ENCODE measurements at places on chromosomes 13 and 19.

DNA sequence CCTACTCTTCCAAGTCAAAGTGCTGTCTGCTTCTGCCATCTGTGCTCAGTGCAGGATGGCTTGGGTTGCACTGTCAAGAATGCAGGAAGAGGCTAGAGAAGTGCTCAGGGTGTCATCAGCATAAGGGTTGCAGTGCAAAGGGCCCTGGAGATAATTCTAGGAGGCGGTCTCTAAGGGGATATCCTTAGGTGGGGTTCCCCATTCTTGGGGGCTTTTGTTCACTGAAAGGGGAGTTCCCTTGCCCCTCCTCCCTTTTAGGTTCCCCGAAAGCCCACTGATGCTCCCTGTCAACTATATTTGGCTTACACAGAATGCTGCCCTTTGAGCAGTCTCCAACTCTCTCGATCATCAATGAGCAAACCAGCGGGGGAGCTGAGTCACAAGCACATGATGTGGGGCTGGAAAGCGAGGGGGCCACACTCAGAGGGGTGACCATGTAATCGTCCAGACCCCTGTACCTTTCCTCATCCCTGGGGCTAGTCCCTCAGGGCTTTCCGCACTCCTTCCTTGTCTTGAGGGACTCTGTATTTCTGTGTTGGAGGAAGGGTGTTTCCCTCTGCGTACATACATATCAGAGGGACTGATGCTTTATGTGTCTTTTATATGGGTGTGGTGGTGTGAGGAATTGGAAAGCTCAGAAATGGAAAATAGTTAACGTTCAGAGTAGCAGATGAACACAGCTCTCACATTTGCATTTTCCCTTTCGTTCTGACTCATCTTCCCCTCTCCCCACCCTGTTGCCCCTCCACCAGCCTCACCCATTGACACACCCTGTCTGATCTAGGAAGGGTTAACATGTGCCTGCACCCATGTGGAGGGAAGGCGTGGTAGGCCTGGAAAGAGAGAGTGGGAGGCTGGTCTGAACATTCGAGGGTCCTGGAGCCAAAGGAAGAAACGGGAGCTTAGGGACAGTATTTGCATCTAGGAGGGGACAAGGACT is 6.7 kb downstream of the ZBTB32 start:
- DNase-seq, result no peak

- DNase-seq, result no peak
These were observed 57.2 kb downstream of the SOX1 start for GRCh38 chr13:112124141-112124540.

DNA sequence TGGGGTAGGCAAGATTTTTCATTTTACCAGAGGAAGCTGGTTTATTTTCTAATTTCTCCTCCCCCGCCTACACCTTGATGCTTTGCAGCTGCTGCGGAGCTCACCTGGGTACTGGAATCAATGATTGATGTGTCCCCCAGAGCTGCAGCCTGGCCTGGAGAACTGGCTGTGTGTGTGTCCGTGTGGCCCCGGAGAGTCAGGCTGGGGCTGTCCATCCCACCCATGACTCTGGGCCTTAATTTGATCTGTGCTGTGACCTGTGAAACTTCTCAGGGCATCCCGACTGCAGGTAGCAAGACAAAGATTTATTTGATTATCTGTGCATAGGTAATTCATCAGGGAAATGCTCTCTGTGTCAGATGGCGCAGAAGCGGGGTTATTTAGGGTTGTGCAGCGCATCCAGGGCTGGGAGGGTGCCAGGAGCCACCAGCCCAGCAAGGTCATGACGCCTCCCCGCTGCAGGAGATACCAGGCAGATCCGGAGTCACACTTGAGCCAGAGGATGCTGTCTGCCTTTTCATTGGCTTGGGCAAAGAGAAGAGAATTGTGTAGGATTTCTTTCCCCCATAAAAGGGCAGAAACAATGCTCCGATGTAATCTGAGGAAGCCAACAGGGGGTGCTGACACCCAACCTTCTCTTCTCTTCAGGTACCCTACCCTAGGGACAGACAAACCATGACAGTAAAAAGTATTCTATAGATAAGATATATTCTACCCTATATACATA is 346.6 kb downstream of the TSHZ3 start:
- no peak for DNase-seq

- DNase-seq, result no peak
These were observed 185.2 kb downstream of the KLF12 start for GRCh38 chr13:73948848-73949529.

DNA sequence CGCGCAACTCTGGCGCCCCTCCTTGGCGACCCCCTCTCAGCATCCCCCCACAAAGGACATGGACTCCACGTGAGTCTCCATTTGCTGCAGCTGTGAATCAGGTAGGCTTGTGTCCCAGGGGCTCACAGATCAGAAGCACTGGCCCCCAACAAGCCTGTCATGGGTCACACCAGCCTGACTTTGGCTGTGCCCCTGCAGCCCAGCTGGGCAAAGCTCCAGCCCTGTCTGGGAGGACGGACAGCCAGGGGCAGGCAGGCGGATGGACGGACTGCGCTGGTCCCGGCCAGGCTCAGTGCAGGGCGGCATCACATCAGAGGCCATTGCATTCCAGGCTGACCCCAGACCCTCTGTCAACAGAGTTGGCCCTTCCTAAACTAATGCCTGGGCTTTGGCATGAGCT is 28.4 kb upstream of the ISYNA1 start:
- no peak for DNase-seq

DNA sequence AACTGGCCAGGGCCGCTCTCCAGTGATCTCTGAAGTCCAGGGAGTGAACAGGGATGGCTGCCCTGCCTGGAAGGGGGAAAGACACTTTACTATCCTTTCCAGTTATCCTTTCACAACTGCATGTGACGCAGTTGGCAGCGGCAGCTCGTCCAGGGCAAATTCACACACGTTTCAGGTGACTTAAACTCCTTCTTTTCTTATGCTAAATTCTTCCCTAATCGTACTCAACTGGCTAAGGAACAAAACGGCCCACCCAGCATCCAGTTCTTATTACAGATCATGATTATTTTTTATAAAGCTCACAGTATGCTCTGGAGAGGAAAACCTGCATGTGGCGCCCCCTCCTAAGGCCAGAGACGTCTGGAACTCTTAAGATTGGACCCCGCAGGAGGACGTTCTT is 767.1 kb downstream of the UQCRFS1 start:
- no peak for DNase-seq

DNA sequence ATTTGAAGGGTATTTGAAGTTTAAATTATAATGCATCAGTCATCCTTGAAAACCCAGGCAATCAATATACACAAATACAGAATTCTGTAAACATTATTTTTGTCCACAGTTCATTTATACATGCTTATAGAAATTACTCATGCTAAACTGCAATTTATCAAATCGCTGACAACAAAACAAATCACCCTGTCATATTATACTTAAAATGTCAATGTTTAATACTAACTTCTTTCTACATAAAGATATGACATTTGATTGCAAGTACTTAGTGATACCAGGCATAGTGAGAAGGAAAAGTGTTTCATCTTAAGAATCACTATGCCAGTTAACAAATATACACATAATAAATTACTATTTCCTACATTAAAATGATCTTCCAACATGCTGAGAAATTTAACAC is 232.0 kb downstream of the PCDH20 start:
- DNase-seq, result no peak

GRCh38 chr19:47176627-47177090 is 46.0 kb downstream of the SAE1 start:
- no peak for DNase-seq

- no peak for DNase-seq
These were observed 55.2 kb downstream of the MIPEP start for GRCh38 chr13:23833733-23834611.

DNA sequence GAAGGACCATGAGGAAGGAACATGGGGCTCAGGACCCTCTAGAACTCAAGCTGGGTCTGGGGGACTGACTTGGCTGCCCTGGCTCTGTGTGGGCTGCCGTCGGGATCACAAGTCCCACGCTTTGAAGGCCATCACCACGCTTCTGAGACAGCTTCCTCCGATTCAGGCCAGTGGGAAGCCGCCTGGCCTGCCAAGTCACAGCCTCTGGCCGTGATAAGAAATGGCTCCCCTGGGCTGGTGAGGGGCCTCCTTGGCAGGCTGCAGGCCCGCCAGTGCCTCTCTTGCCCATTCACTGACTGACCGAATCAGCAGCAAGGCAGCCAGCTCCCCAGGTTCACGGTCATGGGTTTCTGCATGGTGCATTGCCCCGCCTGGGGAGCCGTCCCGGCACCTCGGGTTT is 48.8 kb downstream of the COMP start:
- DNase-seq, result no peak

DNA sequence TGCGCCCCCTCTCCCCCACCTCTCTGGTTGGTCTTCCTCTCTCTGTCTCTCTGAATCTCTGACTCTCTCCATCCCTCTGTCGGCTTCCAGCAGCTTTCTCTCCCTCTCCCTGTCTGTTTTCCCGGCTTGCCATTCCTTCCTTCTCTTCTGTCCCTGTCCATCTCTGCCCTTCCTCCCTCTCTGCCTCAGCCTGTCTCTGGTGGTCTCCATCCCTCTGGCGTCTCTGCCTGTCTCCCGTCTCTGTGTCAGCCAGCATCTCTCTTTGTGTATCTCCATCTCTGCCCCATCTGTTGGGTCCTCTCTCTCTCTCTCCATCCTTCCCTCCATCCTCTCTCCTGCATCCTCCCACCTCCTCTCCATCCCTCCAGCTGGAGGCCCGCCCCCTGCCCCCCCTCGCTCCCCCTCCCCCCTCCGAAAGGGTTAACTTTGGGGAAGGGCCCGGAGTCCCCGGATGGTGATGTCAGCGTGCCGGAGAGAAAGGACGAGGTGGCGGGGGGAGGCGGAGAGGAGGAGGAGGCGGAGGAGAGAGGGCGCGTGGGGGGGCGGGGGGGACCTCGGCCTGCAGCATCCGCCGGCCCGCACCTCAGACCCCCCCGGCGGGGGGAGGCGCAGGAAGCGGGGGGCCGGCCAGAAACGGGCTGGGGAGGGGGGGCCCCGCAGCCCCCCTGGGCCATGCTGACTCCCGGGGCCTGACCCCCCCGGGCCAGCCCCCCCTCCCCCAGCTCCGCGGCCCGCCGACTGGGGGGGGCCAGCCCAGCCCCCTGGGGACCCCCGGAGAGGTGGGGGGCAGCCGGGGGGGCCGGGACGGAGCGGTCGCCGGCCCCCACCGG is at the start of gene BRSK1:
BRSK1 (plus strand) TSS at position 450 of the 830 bp plus-strand sequence. CDS start 446 bp downstream, outside the sequence.
- peak; percentile 38 for DNase-seq

DNA sequence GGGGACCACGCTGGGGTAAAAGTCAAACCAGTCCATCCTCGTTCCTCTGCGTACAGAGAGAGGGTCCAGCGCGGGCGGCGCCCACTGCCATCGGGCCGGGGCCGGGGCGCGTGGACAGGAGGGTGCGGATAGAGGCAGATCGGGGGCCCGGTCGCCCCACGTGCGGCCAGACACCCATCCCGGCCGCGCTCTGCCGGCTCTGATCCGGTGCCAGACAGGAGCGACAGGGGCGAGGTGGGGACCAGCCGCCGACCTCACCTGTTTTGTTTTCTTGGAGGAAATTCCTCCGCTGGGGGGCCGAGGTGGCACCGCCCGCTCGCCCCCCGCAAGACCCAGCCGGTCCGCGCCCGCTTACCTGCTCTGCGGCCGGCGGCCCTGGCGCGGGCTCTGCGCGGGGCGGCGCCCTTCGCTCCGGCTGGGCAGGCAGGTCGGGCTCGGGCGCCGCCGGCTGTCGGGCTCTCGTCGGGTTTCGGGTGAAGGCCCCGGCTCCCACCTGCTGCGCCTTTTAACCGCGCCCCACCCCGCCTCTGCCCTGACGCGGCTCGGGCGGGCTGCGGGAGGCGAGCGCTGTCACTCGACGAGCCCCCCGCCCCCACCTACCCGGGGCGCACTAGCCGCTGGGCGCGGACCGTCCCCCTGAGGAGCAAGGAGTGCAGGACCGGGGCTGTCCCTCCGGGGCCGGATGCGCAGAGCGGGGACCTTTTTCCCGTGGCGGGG is at the start of gene GJB6:
GJB6 (minus strand) TSS at position 481 of the 717 bp plus-strand sequence. CDS start 8,839 bp downstream, outside the sequence.
- peak; percentile 6 for DNase-seq

- no peak for DNase-seq
These were observed 83.4 kb downstream of the SIPA1L3 start for GRCh38 chr19:37990362-37990761.

GRCh38 chr13:79297128-79297527 is 108.9 kb downstream of the RBM26 start:
- DNase-seq, result no peak

- DNase-seq, result no peak
These were observed 2.3 kb upstream of the ZNF347 start for GRCh38 chr19:53161123-53161522.

DNA sequence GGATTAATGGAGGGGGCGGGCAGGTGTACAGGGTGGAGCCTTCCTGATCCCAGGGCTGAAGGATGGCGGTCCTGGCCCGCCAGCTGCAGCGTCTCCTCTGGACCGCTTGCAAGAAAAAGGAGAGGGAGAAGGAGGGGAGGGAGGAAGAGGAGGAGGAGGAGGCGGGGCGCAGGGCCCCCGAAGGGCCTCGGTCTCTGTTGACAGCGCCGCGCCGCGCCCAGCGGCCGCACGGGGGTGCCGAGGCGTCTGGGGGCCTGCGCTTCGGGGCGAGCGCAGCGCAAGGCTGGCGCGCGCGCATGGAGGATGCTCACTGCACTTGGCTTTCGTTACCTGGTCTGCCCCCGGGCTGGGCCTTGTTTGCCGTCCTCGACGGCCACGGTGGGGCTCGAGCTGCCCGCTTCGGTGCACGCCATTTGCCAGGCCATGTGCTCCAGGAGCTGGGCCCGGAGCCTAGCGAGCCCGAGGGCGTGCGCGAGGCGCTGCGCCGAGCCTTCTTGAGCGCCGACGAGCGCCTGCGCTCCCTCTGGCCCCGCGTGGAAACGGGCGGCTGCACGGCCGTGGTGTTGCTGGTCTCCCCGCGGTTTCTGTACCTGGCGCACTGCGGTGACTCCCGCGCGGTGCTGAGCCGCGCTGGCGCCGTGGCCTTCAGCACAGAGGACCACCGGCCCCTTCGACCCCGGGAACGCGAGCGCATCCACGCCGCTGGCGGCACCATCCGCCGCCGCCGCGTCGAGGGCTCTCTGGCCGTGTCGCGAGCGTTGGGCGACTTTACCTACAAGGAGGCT is at the start of gene PPM1N:
PPM1N (plus strand) TSS at position 33 of the 785 bp plus-strand sequence; CDS start at position 63, 30 bp downstream.
- DNase-seq, result no peak

GRCh38 chr13:50677687-50678463 is 165.6 kb downstream of the DLEU7 start:
- no peak for DNase-seq

- no peak for DNase-seq
These were observed 9.0 kb upstream of the CD70 start for GRCh38 chr19:6599866-6600454.

DNA sequence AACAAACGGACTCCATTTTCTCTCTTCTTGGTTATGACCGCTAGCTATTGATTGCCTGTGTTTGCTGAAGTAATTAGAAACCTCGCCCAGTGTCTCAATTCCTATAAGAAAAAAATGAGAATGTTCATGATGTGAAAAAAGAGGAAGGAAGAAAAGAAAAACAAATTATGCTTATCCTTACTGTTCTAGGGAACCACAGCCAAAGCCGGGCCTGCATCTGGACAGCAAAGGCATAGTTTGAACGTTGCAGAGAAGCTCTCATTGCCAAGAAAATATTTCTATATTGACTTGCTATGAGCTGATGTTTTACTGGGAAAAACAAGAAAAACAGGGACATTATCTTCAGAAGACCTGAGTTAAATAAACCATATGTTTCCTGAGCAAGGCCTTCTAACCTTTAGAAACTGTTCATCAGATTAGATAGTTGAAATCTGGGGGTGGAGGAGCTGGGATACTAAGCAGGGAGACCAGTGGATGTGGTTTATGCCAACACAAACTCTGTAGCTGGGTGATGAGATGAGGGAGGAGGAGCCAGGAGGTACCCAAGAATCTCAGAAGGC is 55.0 kb downstream of the EFNB2 start:
- no peak for DNase-seq
